Mammary epithelial cell (primary cell): ENCODE measurements at places on chromosomes 5 and 9. TPM values are rescaled to one million over a fixed set of nuclear protein-coding genes. Genes with fewer than 3 reads are reported as not detected.
A peak's percentile ranks its signal among the peaks of the same experiment; 100 is the strongest.

SMC5 gene
- 28.0 TPM for total RNA-seq

CAVIN4 gene
- total RNA-seq, result 0.33 TPM

DNA sequence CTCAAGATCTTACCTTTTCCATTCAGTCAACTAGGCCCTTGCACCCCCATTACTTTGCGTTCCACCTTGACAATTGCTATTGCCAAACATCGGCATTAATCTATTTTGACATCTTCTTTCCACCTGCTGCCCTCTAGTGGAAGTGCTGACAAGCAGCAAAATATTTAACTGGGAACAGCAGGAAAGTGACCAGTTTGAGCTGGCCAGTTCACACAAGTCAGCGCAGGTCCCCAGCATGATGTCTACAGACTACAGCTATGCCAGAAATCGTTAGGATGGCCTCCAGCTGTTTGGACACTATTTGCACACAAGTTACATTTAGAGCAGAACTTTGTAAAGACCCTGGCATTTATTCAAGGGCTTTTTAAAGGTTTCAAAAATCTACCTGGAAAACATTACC, 160.1 kb downstream of the GHR start:
- DNase-seq, result peak; percentile 78

- DNase-seq, result no peak
Observed at GRCh38 chr9:104617418-104617817, 586 bp downstream of the OR13C9 start.

GRCh38 chr5:84518370-84518769, 133.7 kb upstream of the EDIL3 start:
- no peak for DNase-seq

DNA sequence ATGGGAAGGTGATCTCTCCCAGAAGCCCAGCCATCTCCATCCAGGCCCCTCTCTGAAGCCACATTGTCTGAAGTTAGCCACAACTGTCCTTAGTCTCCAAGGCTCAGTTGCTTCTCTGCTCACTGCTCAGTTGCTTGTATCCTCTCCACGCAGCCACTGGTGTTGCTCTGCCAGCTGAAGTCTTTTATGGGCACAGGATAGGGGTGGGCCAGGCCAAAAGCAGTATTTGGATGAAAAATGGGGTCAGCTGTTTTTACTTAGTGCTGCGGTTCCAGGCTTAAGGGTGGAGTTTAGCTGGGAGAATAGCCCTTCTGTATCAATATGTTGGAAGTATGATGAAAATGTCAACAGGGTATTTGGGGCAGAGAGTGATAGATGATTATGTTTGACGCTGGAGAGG, 168.8 kb upstream of the PPP1R2B start:
- DNase-seq, result no peak

GRCh38 chr5:111829701-111830100, 72.7 kb upstream of the NREP start:
- peak; percentile 64 for DNase-seq

DNA sequence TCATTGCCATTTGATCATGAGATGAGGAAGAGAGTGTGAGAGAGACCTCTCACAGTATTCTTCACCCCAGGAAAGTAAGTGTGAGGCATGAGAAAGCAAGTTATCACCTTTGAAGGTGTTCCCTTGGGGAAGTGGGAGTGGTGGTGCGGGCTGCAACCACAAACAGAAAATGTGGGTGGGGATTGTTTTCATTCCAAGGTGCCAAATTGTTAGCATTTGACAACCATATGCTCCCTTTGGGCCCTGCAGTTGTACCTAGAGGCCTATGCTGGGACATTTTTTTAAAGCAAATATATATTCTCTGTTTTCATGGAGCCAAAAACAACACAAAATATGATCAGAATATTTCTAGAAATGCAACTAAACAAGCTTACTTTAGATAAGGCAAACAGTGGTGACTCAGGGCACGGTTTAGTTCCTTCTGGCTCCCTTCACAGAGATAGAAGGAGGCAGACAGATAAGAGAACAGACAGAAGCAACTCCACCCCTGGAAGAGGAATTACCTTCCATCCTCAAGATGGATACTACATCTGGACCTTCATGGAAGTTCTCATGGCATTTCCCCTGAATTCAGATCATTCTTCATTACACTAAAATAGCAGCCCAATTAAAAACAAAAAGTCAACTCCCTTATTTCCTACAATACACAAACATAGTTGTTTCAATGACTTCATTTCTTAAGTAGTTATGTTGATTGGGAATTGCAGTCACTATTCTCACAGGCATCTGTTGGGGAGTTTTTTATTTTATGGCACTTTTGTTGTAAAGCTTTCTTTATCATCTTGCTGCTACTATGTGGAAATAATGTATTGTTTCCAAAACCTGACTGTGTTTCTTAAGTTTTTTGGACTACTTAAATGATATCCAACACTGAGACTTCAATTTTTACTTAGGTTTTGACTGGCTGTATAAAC, 416.6 kb downstream of the PLK2 start:
- peak; percentile 48 for DNase-seq

DNA sequence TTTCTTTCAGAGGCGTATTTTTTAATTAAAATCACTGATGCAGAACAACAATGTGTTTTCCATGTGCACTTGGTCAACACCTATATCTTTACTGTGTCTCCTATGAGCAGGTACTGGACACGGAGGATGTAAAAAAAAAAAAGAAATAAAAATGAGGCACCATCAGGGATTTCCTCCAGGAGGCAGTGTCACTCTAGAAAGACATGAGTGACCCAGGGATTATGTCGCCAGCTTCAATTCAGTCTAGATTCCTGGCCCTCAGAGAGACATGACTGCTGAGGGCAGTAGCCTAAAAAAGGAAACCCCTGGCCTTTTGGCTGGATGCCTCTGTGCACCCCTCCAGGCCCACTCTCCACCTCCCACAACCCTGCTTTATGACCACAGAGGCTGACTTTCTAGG, 18.3 kb upstream of the IL33 start:
- DNase-seq, result peak; percentile 24

- peak; percentile 42 for DNase-seq
Observed at GRCh38 chr5:140806834-140807775, at the start of gene PCDHA4. PCDHA4 (plus strand) TSS chr5:140807068.

DNA sequence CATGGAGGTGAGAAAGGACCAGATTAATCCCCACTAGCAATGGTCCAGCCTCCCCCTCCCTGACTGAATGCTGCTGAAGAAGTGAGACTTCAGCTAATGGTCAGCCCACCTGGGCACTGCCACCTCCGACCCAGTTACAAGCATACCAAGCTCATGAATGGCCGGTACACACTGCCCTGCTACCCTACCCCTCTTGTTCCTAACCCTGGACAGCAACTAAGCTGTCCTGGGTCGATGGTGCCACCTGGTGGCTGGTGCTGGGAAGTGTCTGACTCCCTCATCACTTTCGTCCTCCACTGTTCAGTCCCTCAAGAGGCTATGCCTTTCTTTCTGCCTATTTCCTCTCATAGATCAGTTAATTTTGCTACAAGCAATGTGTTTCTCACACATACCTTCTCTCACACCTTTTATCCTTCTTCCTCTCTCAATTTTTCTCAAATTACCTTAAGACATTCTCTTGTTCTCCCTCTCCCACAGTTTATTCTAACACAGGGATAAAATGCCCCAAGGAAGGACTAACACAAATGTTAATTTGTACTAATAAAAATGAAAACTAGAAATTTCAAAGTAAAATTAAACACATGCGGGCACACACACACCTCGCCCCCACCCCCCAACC, 42.4 kb downstream of the PAX5 start:
- peak; percentile 23 for DNase-seq

- DNase-seq, result no peak
Observed at GRCh38 chr5:65771266-65771665, 49.3 kb downstream of the NLN start.

DNA sequence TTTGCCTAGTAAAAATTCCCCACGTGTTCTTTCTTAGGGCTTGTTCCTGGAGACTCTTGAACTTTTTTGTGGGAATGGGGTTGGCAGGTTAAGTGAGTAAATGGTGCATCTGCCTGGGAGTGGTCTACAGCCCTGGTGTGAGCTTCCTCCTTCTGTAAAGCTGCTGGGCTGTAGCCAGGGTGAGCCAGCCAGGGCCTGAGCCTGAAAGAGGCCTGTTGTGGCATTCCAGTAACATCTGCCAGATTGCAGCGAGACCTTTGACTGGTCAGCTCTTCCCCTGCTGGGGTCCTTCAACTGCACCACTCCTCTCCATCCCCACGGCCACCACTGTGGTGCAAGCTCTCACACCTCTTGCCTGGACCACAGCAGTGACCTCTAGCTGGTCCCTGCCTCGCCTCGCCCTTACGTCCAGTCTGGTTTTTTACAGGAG, 47.5 kb downstream of the SLC22A5 start:
- DNase-seq, result no peak
